ENCODE measurements at places on chromosomes 7 and 10. TPM values are rescaled to one million over a fixed set of nuclear protein-coding genes. Genes with fewer than 3 reads are reported as not detected.

GRCh38 chr10:112581921-112582320 lies 134.9 kb downstream of the VTI1A start:
- DNase-seq: no peak
- H3K27ac ChIP-seq: no peak overlapping the region
- H3K4me3 ChIP-seq: no peak overlapping the region
- no peaks in the 10 kb centered on the region for H3K27me3 ChIP-seq
- H3K36me3 ChIP-seq: no peaks in the 10 kb centered on the region
- no peaks in the 10 kb centered on the region for H3K4me1 ChIP-seq

DNA sequence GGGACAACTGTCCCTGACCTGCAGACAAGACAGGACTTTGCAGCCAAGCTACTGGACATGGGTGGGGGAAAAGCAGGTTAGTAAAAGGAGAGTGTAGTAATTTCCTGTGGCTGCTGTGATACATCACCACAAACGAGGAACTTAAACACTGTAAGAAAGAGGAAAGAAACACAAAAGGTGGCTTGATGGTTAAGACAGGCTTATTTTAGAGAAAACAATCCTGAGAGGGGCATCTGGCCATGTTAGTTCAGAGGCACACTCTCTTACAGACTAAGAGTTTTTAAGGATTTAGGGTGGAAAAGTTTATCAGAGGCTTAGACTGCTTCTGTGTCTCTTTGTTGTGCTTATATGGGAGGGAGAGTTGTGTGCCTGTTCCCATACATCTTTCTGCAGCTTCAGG lies 667.0 kb downstream of the TYW1 start:
- no peaks in the 10 kb centered on the region for H3K4me1 ChIP-seq
- DNase-seq: no peak
- no peaks in the 10 kb centered on the region for H3K27me3 ChIP-seq
- H3K4me3 ChIP-seq: no peak overlapping the region
- H3K36me3 ChIP-seq: no peaks in the 10 kb centered on the region

DNA sequence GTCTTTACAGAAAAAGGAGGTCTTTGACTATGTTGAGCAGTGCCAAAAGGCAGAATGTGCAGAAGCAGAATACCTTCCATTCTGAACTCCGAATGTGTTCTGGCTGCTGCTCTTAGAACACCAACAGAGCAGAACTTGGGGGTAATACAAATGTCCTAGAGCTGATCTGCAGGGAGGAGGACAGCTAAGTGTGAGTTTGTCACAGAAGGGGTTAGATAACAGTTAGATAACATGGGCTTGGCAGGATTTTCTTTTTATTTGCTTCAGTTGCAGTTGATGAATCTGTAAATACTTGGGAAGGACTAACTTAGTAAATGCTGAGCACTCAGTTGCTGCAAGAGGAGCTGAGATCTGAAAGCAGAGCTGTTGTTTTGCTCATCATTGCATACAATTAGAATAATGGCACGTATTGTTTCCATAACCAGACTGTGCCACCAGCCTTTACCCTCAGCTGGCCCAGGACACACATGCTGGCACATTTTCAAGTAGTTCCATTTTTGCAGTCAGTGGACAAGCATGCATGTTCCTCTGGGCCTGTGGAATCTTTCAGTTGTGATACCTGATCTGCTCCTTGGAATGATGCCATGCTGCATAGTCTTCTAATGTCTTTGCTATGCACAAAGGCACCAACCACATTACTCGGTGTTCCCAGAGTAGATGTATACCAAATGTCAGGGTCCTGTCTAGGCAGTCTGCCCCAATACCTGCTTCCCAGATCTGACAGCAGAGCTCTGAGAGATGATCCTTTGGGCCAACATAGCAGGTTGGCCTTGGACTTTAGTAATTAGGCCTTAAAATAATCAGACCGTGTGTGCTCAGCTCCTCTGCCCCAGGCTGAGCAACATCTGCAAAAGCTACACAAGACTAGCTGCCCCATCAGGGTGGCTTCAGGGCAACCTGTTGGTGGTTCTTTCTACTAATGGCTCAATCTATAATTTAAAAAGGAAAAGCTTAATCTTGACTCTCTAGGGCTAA lies 55.7 kb downstream of the GSDME start:
- no peaks in the 10 kb centered on the region for H3K4me1 ChIP-seq
- no peak for DNase-seq

DNA sequence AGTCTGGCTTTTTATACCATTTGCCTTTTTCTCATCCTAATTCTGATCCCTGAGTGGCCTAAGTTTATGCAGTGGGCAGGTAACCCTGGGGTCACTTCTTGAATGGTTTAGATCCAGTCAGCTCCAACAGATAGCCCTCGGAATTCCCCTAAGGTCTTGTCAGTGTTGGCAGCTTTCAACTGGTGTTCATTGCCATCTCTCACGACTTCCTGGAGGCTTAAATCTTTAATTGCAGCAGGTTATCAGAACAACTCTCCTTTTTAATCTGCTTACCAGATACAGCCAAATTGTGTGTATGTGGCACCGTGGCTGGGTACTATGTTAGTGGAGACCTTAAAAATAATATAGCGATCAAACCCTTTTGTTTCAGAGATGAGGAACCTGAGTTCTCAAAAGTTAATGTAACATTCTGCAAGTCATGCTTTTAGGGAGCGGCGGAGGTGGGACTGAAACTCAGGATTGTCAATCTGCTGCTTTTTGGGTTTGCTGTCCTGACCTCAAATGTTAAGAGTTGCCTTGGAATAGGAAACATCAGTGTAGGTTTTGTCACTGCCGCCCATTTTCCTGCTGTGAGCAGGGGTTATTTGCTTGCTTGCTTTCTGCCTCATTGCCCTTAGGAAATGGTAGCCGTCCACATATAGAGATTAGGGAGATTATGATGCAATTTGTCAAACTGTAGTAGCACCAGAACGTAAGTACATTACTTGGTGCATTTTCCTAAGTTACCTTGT lies 818 bp downstream of the DLD start:
- no peak for DNase-seq
- H3K36me3 ChIP-seq: peaks cover 13% of the 10 kb centered on the region
- peak overlapping the region; percentile 93 for H3K27ac ChIP-seq
- H3K4me1 ChIP-seq: peaks cover 16% of the 10 kb centered on the region
- H3K27me3 ChIP-seq: no peaks in the 10 kb centered on the region
- H3K4me3 ChIP-seq: peak overlapping the region; percentile 58

DNA sequence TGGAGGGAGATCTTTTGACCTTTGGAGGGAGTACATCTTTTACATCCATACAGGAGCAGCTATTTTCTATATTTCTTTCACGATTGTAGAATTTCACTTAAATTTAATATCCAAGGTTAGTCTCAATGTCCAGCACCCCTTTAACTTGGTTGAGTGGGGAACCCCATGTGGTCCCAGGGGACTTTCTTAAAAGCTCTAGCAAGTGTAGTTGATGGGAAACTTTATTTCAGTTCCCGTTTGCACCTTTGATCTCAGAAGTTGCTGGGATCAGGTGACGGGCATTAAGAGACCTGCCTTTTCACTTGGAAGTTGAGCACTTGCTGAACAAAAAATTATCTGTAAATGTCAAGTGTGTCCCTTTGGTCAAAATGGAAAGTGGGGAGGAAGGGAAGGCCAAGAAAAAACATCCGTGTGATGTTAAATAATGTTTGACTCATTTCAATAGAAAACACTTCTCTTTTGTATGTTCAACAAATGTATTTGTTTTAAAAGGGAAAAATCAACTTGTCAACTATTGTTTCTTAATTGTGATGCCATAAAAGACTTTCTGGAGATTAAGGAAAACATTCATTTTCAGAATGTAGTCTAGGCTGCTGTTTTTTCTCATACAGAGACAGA lies 370.1 kb upstream of the GALNT17 start:
- DNase-seq: no peak
- no peak overlapping the region for H3K4me3 ChIP-seq
- H3K27me3 ChIP-seq: no peaks in the 10 kb centered on the region
- H3K36me3 ChIP-seq: peaks cover 6% of the 10 kb centered on the region
- no peaks in the 10 kb centered on the region for H3K4me1 ChIP-seq

DNA sequence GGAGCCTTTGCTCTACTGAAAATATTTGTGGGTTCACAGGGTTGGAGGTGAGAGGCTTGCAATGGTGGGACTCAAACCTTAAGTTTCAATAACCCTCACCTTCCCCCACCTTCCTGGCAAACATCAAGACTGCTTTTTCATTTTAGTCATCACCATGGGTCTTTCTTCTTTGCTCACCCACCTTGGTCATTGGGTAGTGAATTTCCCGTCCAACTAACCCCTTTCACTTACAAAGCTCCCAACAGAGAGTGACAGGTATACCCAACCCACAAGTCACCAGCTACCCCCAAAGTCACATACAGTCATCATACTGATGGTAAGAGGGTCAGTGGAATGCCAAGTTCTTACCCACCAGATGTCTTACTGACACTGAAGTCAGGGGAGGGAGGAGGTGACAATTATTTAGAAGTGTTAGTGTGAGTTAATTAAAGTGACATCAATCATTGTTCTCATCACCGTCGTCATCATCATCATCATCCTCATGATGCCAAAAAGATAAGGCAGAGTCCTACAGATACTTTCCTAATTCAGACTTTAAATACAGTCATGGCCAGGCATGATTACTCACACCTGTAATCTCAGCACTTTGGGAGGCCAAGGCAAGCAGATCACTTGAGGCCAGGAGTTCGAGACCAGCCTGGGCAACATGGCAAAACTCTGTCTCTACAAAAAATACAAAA lies 49.0 kb downstream of the PIK3AP1 start:
- no peaks in the 10 kb centered on the region for H3K27me3 ChIP-seq
- no peaks in the 10 kb centered on the region for H3K36me3 ChIP-seq
- peak overlapping the region; percentile 24 for H3K27ac ChIP-seq
- no peak for DNase-seq

The NPTX2 gene
- total RNA-seq: 0.40 TPM

DNA sequence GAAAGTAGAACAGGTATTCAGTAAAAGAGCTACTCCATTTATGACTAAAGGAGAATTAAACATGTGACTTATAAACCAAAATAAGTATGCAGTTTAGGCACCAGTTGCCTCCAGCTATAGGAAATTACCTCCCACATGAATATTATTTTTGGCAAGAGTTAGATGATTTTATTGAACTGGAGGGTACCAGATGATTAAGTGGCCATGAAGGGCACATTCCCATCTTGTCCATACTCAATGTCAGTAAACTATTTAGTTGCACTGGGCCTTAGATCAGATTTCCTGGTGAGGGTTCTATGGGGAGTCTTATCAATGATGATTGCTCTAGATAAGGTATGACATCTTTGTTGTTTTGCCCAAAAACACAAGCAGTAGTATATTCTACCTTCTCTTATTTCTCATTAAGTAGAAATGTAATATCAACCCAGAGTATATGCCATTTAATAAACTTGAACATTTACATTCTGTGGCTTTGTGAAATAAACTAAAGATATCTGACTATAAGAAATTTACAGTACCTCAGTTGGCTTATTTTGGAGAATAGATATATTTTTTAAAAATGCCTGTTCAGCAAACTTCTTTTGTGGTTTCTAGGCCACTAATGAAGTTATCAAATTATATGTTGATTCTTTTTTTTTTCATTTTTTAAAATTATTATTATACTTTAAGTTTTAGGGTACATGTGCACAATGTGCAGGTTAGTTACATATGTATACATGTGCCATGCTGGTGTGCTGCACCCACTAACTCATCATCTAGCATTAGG lies 145.3 kb downstream of the SEMA3A start:
- no peak overlapping the region for H3K27ac ChIP-seq
- H3K27me3 ChIP-seq: no peaks in the 10 kb centered on the region
- H3K36me3 ChIP-seq: no peaks in the 10 kb centered on the region
- no peaks in the 10 kb centered on the region for H3K4me1 ChIP-seq

DNA sequence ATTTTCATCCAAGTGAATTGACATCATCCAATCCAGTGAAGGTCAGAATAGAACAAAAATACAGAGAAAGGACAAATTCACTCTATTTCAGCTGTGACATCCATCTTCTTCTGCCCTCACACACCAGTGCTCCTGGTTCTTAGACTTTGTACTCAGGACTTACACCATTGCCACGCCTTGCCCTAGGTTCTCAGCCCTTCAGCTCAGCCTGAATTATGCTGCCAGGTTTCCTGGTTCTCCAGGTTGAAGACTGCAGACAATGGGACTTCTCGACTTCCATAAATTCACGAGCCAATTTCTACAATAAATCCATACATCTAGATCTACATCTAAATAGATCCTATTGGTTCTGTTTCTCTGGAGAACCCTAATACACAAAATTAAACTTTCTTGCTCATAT lies 181.2 kb upstream of the KCND2 start:
- H3K27ac ChIP-seq: no peak overlapping the region
- DNase-seq: no peak
- no peak overlapping the region for H3K4me3 ChIP-seq
- H3K4me1 ChIP-seq: no peaks in the 10 kb centered on the region
- H3K36me3 ChIP-seq: no peaks in the 10 kb centered on the region

DNA sequence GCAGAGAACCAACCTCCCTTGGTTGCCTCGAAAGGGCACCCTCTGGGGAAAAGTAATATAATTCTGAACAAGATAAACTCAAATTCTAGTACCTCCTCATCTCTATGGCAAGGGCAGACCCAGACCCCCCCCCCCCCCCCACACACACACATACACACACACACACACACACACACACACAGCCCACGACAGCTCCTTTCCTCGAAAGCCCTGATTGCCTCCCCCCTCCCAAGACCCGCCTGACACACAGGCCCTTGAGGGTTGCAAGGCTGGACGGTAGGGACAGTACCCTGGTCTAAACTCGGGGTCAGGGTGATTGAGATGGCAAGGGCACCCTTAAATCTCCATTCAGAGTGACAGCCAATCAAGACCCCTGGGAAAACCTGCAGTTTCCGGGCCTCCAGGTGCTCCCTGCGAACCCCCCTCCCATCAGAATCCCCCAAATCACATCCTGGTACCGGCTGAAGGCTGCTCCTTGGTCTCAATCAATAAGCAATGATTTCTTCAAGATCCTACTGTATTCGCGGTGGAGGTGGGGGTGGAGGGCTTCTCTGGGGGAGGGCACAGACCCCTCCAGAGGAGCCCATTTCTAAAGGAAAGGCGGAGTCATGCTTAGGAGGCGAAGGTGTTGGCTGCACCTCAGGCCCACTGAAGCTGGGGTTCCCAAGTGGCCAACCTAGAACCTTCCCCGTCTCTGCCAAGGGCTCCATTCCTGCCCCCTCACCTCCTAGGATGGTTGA lies 100.7 kb downstream of the HIP1 start:
- H3K4me3 ChIP-seq: peak overlapping the region; percentile 61
- DNase-seq: no peak
- no peaks in the 10 kb centered on the region for H3K27me3 ChIP-seq
- peak overlapping the region; percentile 40 for H3K27ac ChIP-seq
- no peaks in the 10 kb centered on the region for H3K36me3 ChIP-seq

DNA sequence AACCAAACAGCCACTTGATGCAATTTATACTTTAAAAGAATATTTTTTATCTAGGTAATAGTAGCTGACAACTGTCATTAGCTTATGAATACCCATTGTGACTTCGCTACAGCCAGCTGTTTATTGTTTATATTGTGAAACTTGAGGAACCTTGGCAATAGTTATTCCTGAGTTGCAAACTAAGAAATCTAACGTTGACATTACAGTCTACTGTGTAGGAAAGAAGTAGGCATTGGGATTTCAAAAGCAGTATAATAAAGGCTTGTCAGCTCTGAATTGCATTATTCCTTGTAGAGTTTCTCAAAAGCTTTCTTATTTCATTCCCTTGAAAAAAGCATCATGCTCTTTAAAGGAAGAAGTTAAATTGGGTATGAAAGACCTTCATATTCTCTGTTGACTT lies 42.7 kb upstream of the OIT3 start:
- H3K4me1 ChIP-seq: no peaks in the 10 kb centered on the region
- DNase-seq: no peak
- H3K36me3 ChIP-seq: no peaks in the 10 kb centered on the region
- H3K4me3 ChIP-seq: no peak overlapping the region
- no peak overlapping the region for H3K27ac ChIP-seq

The TMEM270 gene
- not detected for total RNA-seq

The C10orf62 gene
- total RNA-seq: not detected

GRCh38 chr10:85612833-85613232 lies 753.8 kb downstream of the GRID1 start:
- no peak for DNase-seq
- no peak overlapping the region for H3K27ac ChIP-seq
- H3K4me1 ChIP-seq: no peaks in the 10 kb centered on the region
- no peaks in the 10 kb centered on the region for H3K36me3 ChIP-seq
- H3K27me3 ChIP-seq: no peaks in the 10 kb centered on the region
- no peak overlapping the region for H3K4me3 ChIP-seq

Data from right lobe of liver (tissue), 6 donors.